ENCODE measurements at places on chromosomes 7 and 10. TPM values are rescaled to one million over a fixed set of nuclear protein-coding genes. Genes with fewer than 3 reads are reported as not detected.

The TMEM130 gene
- polyA plus RNA-seq = 3.9 TPM

The SPDYE1 gene
- 0.52 TPM for polyA plus RNA-seq

The KLLN gene
- polyA plus RNA-seq = 1.7 TPM

The GLI3 gene
- 17.3 TPM for polyA plus RNA-seq

The SEPHS1 gene
- polyA plus RNA-seq = 131 TPM

The MMP21 gene
- 0.26 TPM for polyA plus RNA-seq

The PDE6C gene
- 0.44 TPM for polyA plus RNA-seq

The CTAGE4 gene
- 12.6 TPM for polyA plus RNA-seq

The ZNF212 gene
- polyA plus RNA-seq = 18.3 TPM

The EVX1 gene
- polyA plus RNA-seq = 0.12 TPM

The FAM221A gene
- 14.0 TPM for polyA plus RNA-seq

The NPY4R gene
- not detected for polyA plus RNA-seq

The KCNH2 gene
- polyA plus RNA-seq = 17.2 TPM

The COPS6 gene
- polyA plus RNA-seq = 127 TPM

The JCAD gene
- 31.8 TPM for polyA plus RNA-seq

The OR6V1 gene
- not detected for polyA plus RNA-seq

The FAM131B gene
- 2.5 TPM for polyA plus RNA-seq

The GFRA1 gene
- polyA plus RNA-seq = 25.9 TPM

The SPDYE16 gene
- 1.7 TPM for polyA plus RNA-seq

The ADAM22 gene
- polyA plus RNA-seq = 12.6 TPM

The TMEM176B gene
- 105 TPM for polyA plus RNA-seq

The VWDE gene
- polyA plus RNA-seq = 4.9 TPM

The GPR15LG gene
- not detected for polyA plus RNA-seq

The SORCS1 gene
- 21.1 TPM for polyA plus RNA-seq

The GRID1 gene
- polyA plus RNA-seq = 2.1 TPM

Measured in right renal pelvis (tissue), 4 donors.